Left lung (tissue), 14 donors: ENCODE measurements at places on chromosomes 3 and 15. TPM values are rescaled to one million over a fixed set of nuclear protein-coding genes. Genes with fewer than 3 reads are reported as not detected.

The SENP8 gene
- 3.1 TPM for total RNA-seq

The MCTP2 gene
- total RNA-seq: 38.8 TPM

The CHL1 gene
- 3.8 TPM for total RNA-seq

The B3GALNT1 gene
- 21.6 TPM for total RNA-seq

The NAA50 gene
- total RNA-seq: 132 TPM

The TMEM87A gene
- 118 TPM for total RNA-seq

The TPM1 gene
- 330 TPM for total RNA-seq

The TP63 gene
- total RNA-seq: 1.7 TPM

The COL6A5 gene
- total RNA-seq: 7.9 TPM

The TRIM42 gene
- not detected for total RNA-seq

The RARB gene
- 8.1 TPM for total RNA-seq

The RFT1 gene
- 24.3 TPM for total RNA-seq

The ZNF80 gene
- total RNA-seq: not detected

The NR2E3 gene
- 0.76 TPM for total RNA-seq
